ENCODE measurements at places on chromosomes 4 and X. TPM values are rescaled to one million over a fixed set of nuclear protein-coding genes. Genes with fewer than 3 reads are reported as not detected.

The EDA gene
- total RNA-seq = 2.0 TPM

The MSANTD1 gene
- not detected for total RNA-seq

The NAA11 gene
- not detected for total RNA-seq

The FGFR3 gene
- 1.6 TPM for total RNA-seq

The BEND4 gene
- 1.2 TPM for total RNA-seq

The USP17L20 gene
- total RNA-seq = not detected

The CENPVL2 gene
- not detected for total RNA-seq

The GAGE1 gene
- 40.0 TPM for total RNA-seq

The TBC1D8B gene
- total RNA-seq = 0.94 TPM

The NCAPG gene
- 71.6 TPM for total RNA-seq

The TBX22 gene
- total RNA-seq = not detected

The TASL gene
- not detected for total RNA-seq

The RNF113A gene
- total RNA-seq = 27.3 TPM

The CDS1 gene
- total RNA-seq = 1.5 TPM
